HFF-Myc (cell line): ENCODE measurements at places on chromosomes 11 and 22.

- no peak for DNase-seq
Measured at GRCh38 chr11:67006029-67006884, 16.7 kb upstream of the SYT12 start.

DNA sequence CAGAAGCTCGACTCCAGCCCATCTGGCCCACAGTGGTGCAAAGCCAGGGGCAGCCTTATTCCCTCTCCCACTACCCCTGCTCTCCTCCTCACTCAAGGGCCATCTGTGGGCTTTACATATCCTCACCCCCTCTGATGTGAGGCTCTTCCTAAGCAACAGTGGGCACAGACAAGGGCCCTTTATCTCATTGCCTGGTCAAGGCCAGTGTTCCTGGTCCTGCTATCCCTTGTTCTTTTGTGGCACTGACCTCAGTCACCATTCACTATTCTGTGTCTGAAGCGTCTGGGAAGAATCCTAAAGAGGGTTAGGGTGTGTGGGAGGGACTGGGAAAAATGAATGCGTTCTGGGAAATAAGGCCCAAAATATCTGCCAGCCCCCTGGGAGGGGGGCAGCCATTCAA lies 7.3 kb downstream of the DNAL4 start:
- DNase-seq, result no peak

- DNase-seq, result peak; percentile 31
Measured at GRCh38 chr11:20056950-20057943, 103.0 kb downstream of the DBX1 start.

DNA sequence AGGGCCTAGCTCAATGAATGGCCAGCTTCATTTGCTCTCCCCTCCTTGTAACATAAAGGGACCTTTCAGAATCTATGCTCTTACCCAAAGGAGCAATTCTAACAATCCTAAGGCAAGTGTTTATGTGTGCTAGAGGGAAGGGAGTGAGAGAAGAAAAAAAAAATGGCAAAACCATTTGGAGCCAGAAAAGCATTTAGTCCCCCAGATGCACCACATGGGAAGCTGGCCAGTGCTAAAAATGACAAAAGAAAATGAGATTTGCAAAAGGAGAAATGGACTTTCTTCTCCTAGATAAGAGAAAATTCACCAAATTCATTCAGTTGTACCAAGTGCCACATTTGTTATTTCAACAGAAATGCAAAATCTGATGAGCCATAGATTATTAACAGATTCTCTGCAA lies 52.8 kb downstream of the SERGEF start:
- DNase-seq, result no peak

GRCh38 chr11:115684699-115685098 lies 180.5 kb upstream of the CADM1 start:
- no peak for DNase-seq

DNA sequence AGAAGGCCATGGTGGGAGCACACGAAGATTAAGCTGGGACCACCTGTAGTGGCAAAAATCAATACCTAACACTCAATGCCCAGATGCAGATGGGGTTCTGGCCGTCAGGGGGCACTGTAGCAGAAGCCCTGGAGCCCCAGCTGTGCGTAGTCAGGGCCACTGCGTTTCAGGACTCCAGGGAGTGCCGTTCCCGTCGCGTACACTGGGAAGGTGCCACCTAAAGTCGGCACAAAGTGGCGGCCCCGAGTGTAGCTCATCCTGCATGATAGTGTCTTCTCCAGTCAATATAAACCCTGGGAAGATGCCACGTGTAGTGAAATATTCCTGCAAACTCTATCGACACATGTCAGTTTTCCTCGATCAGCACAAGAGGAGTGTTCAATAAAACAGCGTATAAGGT lies 123.8 kb upstream of the NTM start:
- DNase-seq, result no peak

GRCh38 chr11:120613264-120614226 lies 102.0 kb downstream of the GRIK4 start:
- no peak for DNase-seq

DNA sequence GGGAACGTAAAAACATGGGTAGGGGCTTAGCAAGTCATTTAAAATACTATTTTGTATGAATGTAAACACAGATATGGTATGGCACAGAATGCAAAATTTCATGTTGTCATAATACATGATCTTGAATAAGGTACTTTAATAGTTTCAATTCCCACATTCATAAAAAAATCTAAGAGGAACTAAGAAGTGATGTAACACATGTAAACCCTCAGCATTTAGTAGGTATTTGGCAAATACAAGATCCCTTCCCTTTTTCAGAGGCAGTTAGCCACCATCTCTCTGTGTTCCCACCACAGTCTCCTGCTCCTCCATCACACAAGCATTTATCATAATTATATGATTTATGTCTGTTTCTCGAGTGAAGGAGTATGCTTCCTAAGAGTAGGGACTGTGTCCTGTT lies 251.8 kb downstream of the TENM4 start:
- DNase-seq, result no peak

GRCh38 chr22:20033045-20033706 lies 12.3 kb downstream of the TANGO2 start:
- no peak for DNase-seq

DNA sequence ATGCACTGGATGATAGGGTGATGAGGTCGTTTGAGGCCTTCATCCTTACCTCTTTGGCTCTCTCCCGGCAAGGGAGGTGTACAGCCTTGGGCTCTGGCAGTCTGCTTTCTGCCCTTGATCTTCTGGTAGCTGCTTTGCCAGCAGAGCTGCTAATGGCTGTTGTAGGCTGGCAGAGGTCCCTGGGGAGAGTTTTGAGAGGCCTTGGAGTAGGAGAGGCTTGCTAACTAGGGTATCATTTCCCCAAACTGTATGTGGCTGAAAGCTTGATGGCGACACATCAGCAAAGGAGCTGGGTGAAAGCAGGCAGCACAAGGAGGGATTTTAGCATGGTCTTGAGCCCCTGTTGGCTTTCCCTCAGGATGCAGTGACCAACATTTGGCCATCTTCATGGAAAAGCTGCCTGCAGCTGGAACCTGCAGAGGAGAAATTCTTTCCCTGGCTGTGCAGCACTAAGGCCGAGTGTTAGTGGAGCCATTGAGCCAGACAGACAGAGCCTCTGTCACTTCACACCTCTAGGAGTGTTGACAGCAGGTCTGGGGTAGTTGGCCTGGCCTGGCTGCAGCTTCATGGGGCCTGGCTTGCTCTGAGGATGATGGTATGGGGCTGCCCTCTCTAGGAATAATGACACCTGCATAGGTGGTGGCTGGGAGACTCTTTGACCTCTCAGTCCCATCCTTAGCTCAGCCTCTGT lies 3.5 kb upstream of the AMPD3 start:
- DNase-seq, result no peak

DNA sequence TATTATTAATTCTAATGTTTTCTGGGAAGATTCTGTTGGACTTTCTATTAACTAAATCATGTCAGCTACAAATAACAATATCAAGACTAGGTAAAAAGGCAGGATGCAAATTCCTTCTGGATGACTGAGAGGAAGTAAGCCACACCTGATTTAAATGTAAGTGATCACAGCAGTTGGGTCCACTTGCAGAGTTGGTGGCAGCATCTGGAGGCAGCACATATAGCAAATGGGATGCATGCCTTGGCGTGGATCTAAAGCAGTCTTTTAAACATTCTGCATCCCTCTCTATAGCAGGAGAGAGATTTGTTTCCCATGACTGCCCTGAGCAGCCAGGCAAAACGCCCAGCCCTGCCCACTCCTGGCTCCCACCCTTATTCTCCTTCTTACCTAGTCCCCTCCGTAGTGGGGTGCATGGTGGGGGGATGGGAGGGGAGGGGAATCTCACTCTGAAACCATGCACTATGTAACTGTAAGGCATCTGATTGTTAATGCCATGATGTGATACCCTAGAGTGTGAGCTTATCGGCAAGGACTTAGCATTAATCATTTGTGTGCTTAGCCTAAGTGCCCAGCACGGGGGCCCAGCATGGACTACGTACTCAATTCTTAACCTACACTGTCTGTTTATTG lies 130.3 kb downstream of the EFCAB6 start:
- DNase-seq, result no peak

- no peak for DNase-seq
Measured at GRCh38 chr22:20131859-20132685, 468 bp downstream of the ZDHHC8 start.

- no peak for DNase-seq
Measured at GRCh38 chr11:12496181-12497025, 119.0 kb downstream of the PARVA start.

GRCh38 chr11:122628810-122629555 lies 26.5 kb upstream of the UBASH3B start:
- DNase-seq, result no peak

DNA sequence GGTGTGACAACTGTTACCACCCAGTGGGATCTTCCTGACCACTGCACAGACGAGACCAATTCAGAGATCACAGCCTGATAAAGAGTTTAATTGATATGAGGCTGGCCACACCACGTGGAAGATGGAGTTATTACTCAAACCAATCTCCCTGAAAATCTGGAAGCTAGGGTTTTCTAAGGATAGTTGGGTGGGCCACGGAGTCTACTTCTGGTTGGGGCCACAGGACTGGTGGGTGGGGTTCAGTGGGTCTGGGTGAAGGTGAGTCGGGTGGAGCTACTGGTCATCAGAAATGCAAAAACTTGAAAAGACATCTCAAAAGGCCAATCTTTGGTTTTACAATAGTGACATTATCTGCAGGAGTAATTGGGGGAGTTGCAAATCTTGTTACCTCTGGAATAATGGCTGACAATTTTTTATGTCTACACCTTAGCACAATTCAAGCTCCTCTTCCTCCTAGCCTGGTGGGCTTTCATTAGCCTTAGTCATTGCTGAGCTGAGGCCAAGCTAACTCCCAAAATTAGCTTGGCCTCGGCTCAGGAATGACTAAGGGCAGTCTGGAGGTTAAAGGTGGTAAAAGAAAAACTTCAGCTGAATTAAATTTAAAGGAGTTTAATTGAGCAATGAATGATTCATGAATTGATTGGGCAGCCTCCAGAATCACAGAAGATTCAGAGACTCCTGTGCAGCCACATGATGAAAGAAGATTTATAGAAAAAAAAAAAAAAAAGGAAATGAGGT lies 13.1 kb downstream of the C11orf96 start:
- no peak for DNase-seq

DNA sequence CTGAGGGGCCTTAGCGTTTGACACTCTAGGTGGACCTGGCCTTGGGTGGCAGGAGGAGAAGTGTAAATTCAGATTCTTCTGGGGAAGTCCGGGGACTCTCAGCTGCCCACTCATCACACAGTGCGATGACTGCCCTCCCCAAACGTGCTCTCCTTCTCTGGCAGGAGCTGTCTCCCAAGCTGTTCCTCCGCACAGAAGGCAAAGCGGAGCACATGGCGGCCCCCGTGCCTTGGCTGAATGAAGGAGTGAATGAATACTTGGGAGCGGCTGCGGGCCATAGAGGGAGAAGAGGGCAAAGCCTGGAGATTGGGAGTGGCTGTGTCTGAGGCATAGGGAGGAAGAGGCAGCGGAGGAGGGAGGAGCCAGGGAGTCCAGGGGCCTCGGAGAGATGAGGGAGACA lies 6.9 kb upstream of the NAA40 start:
- no peak for DNase-seq

DNA sequence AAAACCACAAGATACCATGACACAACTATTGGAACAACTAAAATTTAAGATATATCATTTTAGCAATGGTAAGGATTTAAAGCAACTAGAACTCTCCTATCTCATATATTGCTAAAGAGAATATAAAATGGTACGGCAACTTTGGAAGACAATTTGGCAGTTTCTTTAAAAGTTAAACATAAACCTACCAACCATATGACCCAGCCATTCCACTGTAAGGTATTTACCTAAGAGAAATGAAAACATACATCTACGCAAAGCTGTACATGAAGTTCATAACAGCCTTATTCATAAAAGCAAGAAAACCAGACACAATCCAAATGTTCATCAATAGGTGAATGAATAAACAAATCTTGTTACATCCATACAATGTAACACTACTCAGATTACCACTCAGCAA lies 31.3 kb downstream of the SIK3 start:
- no peak for DNase-seq

GRCh38 chr11:59756845-59757244 lies 1.7 kb downstream of the STX3 start:
- DNase-seq, result no peak

DNA sequence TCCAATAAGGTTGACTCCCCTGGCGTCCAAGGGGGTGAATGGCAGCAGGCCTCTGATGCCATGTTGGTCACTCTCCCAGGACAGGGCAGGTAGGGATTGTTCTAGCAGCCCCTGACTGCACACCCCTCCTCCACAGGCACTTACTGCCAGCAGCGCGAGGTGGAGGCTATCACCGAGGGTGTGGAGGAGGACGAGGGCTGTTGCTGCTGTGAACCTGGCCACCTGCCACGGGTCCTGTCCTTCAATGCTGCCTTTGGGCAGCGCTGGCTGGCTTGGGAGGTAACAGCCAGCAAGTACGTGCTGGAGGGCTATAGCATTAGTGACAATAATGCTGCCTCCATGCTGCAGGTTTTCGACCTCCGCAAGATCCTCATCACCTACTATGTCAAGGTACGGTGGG lies 7.7 kb upstream of the SIPA1 start:
- no peak for DNase-seq

- no peak for DNase-seq
Measured at GRCh38 chr11:71491940-71492339, 35.1 kb upstream of the KRTAP5-7 start.

DNA sequence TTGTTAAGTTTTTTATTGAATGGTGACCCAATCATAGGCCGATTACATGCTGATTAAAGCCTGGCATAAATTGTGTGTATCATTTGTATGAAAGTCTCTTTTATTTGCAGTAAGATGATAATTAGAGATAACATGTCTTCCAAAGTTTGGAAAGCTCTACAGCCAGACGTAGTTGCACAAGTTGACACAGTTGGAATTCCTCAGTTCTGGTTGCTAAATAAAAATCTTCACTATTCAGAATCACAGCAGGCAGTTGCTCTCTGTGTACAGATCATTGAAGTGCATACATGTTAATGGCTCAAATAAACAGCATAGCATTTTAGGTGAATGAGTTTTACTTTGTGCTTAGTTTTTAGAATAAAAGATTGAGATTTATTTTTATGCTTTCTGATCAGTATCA lies 69.5 kb downstream of the ARHGAP42 start:
- no peak for DNase-seq

DNA sequence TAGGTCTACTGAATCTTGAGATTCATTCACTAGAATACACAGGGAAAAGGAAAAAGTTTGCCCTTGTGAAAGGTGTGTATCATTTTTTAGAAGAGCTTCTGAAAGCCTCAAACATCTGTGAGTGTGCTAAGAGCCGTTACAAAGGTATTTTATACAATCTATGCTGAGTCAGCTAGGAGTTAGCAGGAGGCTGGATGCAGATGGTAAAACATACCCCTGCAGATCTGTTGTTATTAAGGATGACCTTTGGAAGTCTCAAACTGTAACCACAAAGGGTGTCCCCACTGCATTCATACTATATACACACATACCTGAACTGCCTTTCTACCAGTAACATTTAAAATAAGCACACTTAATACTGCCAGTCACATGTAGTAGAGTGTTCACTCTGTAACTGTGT lies 8.4 kb upstream of the C11orf91 start:
- DNase-seq, result no peak

DNA sequence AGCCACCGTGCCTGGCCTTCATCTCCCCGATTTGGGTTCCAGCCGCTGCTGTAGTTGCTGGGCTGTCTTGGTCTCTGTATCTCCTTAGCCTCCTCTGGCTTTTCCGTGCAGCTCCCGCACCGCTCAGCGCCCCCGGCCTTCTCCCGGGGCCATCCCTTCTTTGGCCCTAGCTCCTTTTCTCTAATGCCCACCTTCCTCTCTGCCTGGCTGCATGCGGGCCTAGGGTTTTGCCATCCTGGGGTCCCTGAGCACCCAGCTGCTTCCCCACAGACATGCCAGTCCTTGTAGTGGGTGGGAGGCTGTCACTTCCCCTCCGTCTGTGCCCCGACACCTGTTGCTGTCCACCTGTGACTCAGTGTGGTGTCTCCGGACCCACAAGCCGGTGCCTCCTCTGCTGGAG lies 36.4 kb downstream of the KCNJ4 start:
- no peak for DNase-seq
